ENCODE measurements at places on chromosomes 5 and 9. TPM values are rescaled to one million over a fixed set of nuclear protein-coding genes. Genes with fewer than 3 reads are reported as not detected.

- no peaks in the 10 kb centered on the region for H3K36me3 ChIP-seq
- peak overlapping the region; percentile 94 for H3K4me3 ChIP-seq
- peak overlapping the region; percentile 76 for H3K27ac ChIP-seq
- DNase-seq = no peak
- H3K27me3 ChIP-seq = no peaks in the 10 kb centered on the region
These were observed 641 bp downstream of the ATP6V1G1 start for GRCh38 chr9:114588210-114588609.

DNA sequence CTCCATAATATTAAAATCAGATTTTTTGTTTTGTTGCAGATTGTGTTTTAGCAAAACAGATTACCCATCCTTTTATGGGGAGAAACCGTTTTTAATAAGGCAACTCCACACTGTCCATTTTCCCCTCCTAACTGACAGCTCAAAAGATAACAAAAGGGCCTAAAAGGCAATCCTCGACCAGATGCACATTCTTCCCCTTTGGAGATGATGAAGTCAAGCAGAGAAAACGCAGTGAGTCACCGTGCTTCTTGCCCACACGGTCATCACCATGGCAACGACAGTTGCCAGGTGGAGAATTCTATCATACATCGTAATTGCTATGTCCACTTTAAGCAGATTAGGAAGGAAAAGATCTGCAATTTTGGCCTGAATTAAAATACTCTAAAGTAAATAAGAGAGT lies 96.4 kb downstream of the DIRAS2 start:
- no peak overlapping the region for H3K4me3 ChIP-seq
- no peaks in the 10 kb centered on the region for H3K27me3 ChIP-seq
- H3K27ac ChIP-seq = no peak overlapping the region
- no peaks in the 10 kb centered on the region for H3K4me1 ChIP-seq

DNA sequence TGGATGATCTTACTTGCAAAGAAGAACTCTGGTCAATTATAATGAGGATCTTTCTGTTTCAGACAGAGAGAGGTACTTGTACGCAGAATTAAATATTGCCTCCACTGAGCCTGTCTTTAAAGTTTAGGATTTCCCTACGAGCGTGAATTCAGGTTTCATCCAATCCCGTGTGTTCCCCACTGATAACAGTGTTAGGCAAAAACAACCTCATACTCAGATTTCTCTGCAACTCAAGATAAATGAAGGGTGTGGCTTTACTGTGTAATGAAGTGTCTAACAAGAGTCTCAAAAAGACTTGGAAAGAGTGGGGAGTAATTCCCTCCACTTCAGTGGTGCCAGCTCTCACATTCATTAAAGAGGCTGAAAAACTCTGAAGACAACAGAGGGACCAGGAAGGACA lies 53.2 kb upstream of the ACO1 start:
- H3K4me1 ChIP-seq = no peaks in the 10 kb centered on the region
- no peak overlapping the region for H3K27ac ChIP-seq
- no peaks in the 10 kb centered on the region for H3K27me3 ChIP-seq
- no peak for DNase-seq
- H3K36me3 ChIP-seq = no peaks in the 10 kb centered on the region

GRCh38 chr9:92752812-92753404 lies 11.7 kb downstream of the BICD2 start:
- no peaks in the 10 kb centered on the region for H3K27me3 ChIP-seq
- H3K36me3 ChIP-seq = no peaks in the 10 kb centered on the region
- H3K4me3 ChIP-seq = no peak overlapping the region
- peaks cover 11% of the 10 kb centered on the region for H3K4me1 ChIP-seq
- no peak for DNase-seq

GRCh38 chr5:111469293-111469896 lies 42.9 kb downstream of the STARD4 start:
- no peak overlapping the region for H3K27ac ChIP-seq
- DNase-seq = no peak
- H3K27me3 ChIP-seq = no peaks in the 10 kb centered on the region
- no peaks in the 10 kb centered on the region for H3K36me3 ChIP-seq
- no peaks in the 10 kb centered on the region for H3K4me1 ChIP-seq

- H3K36me3 ChIP-seq = no peaks in the 10 kb centered on the region
- H3K27me3 ChIP-seq = no peaks in the 10 kb centered on the region
- DNase-seq = no peak
- H3K27ac ChIP-seq = no peak overlapping the region
- no peak overlapping the region for H3K4me3 ChIP-seq
- H3K4me1 ChIP-seq = no peaks in the 10 kb centered on the region
These were observed 210.8 kb downstream of the TRPM3 start for GRCh38 chr9:70910598-70910997.

- no peak for DNase-seq
- no peak overlapping the region for H3K27ac ChIP-seq
- no peaks in the 10 kb centered on the region for H3K36me3 ChIP-seq
- no peaks in the 10 kb centered on the region for H3K27me3 ChIP-seq
- H3K4me3 ChIP-seq = no peak overlapping the region
These were observed 117.7 kb upstream of the GNA14 start for GRCh38 chr9:77765781-77766259.

DNA sequence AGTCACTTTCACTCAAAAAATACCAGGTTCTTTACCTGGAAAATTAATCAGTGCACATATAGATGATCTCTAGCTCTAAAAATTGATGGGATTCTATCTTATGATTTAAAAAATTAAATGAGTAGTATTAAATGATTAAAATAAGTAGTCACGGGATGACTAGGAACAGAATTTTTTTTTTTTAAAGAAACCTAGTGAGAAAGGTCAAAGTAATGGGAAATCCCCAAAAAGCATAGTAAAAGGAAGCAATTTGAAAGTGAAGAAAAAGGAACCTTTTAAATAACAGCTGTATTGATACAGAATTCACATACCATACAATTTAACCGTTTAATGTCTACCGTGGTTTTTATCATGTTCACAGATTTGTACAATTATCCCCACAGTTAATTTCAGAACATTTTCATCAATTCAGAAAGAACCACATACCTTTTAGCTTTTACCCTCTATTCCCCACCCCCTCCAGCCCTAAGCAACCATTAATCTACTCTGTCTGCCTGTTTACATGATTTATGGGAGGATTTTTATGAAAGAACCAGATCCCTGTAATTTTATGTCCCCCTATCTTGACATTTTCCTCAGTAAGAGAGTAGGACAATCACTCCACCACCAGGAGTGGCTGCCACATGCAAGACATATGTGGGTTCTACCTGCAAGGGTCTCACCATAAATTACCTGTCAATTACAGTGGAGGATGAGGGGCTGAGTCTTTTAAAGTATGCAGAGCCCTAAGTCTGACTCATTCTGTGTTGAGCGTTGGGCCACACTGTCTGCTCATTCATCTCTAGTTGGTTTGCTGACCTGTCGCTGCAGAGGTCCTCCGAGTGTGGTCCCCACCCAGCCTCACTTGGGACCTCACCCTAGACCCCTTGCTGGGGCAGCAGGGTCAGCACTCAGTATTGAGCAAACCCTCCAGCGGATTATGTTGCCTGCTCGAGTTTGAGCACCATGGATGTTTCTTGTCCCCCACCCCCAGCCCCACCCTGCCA lies 16.0 kb downstream of the ANKRD33B start:
- no peaks in the 10 kb centered on the region for H3K4me1 ChIP-seq
- no peaks in the 10 kb centered on the region for H3K27me3 ChIP-seq
- no peak for DNase-seq
- H3K4me3 ChIP-seq = no peak overlapping the region

DNA sequence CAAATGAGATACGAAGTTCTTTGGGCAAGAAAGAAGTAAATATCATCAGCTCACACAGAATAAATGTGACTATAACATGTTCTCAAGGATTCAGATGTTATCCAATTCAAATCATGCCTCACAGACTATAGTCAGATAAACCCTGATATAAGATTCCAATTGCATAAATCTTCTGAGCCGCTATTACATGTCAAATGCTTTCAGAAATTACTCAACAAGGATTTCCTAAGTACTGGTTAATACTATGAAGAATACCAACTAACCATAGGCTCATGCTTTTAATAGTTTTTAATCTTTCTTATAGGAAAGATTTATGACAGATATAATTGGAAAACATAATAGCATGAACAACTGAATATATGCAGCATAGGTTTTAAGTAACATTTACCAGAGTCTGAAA lies 73.6 kb downstream of the BAAT start:
- no peak overlapping the region for H3K27ac ChIP-seq
- H3K27me3 ChIP-seq = no peaks in the 10 kb centered on the region
- no peaks in the 10 kb centered on the region for H3K4me1 ChIP-seq
- no peaks in the 10 kb centered on the region for H3K36me3 ChIP-seq
- no peak for DNase-seq

GRCh38 chr9:5043381-5043780 lies 58.3 kb downstream of the JAK2 start:
- H3K27ac ChIP-seq = no peak overlapping the region
- H3K4me1 ChIP-seq = peaks cover 2% of the 10 kb centered on the region
- no peak overlapping the region for H3K4me3 ChIP-seq
- no peaks in the 10 kb centered on the region for H3K36me3 ChIP-seq

DNA sequence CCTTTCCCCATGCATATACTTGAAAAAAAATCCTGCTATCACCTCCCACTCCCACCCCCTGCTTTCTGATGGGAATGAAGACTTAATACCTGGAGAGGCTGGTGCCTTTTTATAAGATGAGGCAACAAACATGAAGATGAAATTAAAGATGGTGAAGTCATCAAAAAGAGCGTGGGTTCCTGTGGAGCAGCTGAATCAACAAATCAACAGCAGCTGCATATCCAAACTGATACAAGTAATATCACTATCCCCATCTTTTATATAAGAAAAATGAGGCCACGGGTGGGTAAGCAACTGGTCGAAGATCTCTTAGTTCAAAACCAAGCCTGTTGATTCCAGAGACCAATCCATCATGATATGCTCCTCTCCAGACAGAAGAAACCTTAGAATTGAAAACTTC lies 268.5 kb downstream of the ENC1 start:
- no peak overlapping the region for H3K4me3 ChIP-seq
- H3K4me1 ChIP-seq = no peaks in the 10 kb centered on the region
- DNase-seq = no peak

DNA sequence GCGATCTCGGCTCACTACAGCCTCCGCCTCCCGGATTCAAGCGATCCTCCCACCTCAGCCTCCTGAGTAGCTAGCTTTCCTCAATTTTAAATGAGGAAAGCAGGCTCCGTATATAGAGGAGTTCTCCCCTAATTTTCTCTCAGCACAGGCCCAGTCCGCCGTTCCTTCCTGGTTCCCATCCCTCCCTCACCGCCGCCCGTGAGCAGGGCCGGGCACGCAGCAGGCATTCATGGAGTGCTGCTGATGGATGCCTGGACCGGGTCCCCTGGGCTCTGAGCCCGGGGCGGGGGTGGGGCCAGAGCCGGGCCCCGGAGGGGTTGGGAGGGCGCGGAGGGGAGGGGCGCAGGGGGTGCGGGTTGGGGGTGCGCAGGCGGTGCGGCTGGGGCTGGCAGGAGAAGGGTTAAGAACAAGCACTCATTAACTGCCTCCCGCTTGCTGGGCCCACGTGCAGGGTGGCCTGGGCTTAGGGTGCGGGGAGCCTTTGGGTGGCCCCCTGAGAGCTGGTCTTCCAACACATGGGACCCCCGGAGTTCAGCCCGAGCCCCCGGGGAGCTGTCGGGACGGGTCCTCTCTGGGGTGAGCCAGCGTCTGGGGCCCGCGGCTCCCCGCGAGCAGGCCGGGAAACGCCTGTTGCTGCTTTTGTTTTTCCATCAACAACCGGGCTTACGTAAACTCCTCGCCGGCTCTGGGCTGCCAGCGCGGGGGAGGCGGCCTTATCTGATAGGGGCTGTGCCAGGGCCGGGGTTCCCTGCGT lies 33.7 kb downstream of the LHX2 start:
- no peak overlapping the region for H3K27ac ChIP-seq
- H3K4me1 ChIP-seq = peaks cover 8% of the 10 kb centered on the region
- DNase-seq = peak; percentile 49
- H3K36me3 ChIP-seq = no peaks in the 10 kb centered on the region
- H3K27me3 ChIP-seq = no peaks in the 10 kb centered on the region

DNA sequence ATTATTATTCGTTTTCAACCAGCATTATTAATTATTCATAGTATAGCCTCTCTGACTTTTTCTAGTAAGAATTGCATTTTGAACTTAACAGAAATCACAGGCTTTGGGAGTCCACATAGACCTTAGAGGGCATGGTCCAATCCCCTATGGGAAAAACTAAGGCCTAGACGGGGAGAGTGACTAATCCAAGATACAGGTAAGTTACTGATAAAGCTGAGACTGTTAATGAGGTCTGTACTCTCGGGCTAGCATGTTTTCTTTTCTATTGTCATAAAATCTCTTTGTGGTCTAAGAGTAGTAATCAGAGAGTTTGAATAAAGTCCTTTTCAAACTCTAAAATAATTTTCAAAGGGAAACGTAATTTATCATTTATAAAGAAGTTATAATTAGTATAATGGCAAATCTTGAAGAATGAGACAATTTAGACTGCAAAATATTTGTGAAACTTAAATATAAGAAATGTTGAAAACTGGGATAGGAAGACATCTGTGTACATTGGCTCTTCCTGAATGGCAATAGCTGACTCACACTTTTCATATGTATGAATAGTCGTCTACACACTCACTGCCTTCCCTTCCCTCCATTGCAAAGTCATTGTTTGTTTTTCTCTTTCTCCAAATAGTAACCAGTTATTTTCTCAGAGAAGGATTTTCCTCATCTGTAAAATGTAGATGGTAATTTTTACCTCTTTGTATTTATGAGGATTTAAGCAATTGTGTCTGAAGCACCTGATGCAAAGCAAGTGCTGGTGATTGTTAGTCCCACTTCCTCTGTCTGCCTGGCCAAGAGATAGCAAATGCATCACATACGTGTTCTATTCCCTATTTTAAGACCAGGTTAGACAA lies 207.9 kb upstream of the CD180 start:
- H3K36me3 ChIP-seq = no peaks in the 10 kb centered on the region
- peaks cover 1% of the 10 kb centered on the region for H3K4me1 ChIP-seq
- H3K27ac ChIP-seq = no peak overlapping the region
- no peak for DNase-seq
- H3K27me3 ChIP-seq = no peaks in the 10 kb centered on the region

GRCh38 chr5:43371821-43372220 lies 40.4 kb downstream of the CCL28 start:
- H3K36me3 ChIP-seq = no peaks in the 10 kb centered on the region
- no peaks in the 10 kb centered on the region for H3K4me1 ChIP-seq
- H3K27ac ChIP-seq = no peak overlapping the region
- no peak for DNase-seq
- H3K4me3 ChIP-seq = no peak overlapping the region

DNA sequence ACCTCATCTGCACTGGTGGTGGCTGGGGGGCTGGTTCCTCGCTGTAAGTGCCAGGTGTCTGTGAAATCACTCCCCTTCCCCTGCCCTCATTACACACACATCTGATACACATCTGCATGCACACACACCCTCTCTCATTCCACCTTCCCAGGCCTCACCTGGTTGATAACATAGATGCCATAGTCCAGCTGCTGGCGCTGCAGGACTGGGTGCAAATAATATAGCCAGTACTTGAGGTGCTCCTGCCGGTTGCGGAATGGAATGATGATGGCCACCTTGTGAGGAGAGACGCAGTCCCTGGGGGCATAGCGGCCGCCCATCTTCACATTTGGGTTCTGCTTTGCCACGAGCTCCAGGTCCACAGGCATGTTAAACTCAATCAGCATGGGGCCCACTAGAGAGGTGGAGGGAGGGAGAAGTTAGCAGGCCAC lies 32.1 kb downstream of the B4GALT1 start:
- peaks cover 32% of the 10 kb centered on the region for H3K4me1 ChIP-seq
- no peak overlapping the region for H3K4me3 ChIP-seq
- DNase-seq = no peak
- no peaks in the 10 kb centered on the region for H3K27me3 ChIP-seq
- no peak overlapping the region for H3K27ac ChIP-seq

SEMA4D gene
- 15.6 TPM for total RNA-seq

SEC61B gene
- 147 TPM for total RNA-seq

DOCK8 gene
- total RNA-seq = 12.2 TPM

OR1J2 gene
- total RNA-seq = not detected

MARCOL gene
- 0.20 TPM for total RNA-seq

STKLD1 gene
- total RNA-seq = 1.2 TPM

OMD gene
- total RNA-seq = 2.1 TPM
